ENCODE measurements at places on chromosomes 12 and 14.

DNA sequence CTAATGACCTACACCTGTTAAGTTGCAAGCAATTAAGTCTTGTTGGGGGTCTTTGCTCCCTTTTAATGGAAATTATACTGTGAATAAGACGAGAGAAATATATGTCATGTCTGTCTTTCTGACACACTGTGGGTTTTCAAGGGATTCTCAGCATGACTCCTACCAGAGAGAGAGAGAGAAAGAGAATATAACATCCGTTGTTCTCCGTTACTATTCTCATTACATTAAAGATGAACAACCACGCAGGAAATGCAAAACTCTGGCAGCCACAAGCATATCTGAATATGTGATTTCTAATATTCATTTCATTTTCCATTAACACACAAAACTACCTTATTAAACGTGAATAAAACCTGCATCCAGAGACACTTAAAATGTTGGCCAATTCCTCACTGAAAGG, 67.3 kb upstream of the EGLN3 start:
- DNase-seq: no peak

DNA sequence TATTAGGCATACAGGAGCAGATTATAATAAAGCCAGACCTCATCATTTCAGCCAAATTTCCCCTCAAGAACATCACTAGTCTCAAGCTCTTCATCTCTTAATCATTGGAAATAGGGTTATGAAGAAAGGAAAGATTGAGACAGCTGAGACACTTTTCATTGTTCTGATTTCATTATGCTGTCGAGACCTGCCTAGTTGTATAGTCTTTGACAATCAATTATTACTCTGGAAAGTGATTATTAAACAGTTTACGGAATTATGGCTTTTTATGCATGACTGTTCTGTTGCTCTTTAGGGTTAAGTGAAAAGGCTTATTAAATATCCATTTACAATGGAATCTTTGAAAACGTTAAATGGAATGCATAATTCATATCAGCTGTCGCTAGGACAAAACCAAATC, 48.3 kb downstream of the TTC6 start:
- no peak for DNase-seq

- no peak for DNase-seq
These were observed 116.7 kb downstream of the CACNA1C start for GRCh38 chr12:2169489-2169888.

DNA sequence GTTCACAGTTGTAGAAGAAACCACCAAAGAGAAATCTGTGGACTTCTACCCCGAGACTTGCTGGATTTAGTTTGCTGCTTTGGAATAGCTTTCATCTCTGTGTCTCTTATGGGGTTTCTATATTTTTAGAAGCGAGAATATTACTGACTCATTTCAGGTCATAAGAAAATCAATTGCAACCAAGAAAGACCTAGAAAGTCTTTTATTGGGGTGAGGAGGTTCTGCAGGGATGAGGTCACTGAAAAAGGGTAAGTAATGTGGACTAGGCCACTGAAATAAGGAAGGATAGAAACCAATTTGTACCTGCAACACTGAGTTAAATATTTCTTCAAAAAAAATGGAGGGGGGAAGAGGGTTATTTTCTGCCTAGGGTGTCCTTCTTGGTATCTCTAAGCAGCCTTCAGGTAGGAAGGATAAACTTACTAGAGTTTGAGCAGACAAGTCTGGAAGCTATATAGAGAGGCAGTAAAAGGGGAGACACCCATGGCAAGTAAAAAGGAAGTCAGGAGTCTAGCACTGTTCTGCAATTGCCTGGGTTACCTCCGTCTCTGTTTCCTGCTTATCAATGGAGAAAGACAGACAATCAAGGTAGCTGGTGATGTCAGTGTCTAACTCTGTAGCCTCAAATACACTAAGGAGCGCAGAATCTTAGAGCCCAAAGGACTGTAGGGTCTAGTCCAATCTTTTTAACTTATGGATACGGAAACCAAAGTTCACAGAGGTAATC, 19.6 kb upstream of the KERA start:
- DNase-seq: no peak

GRCh38 chr12:46831335-46832129, 5.7 kb upstream of the SLC38A4 start:
- DNase-seq: peak; percentile 28

Data from right lung (tissue), 10 donors.